ENCODE measurements at places on chromosomes 7 and 10.

DNA sequence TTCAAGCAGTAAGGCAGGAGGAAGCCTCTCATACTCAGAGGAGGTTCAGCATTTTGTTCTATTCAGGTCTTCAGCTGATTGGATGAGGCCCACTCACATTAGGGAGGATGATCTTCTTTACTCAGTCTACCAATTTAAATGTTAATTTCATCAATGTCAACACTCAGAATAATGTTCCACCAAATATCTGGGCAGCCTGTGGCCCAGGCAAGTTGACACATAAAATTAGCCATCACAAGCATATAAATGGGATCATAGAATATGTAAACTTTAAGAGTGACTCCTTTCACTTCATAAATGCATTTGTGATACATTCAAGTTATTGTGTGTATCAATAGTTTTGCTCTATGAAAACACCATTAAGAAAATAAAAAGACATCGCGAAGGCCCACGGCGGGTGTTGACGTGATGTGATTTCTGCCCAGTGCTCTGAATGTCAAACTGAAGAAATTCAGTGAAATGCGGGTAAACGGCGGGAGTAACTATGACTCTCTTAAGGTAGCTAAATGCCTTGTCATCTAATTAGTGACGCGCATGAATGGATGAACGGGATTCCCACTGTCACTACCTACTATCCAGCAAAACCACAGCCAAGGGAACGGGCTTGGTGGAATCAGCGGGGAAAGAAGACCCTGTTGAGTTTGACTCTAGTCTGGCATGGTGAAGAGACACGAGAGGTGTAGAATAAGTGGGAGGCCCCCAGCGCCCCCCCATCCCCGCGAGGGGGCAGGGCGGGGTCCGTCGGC is 536.1 kb upstream of the AUTS2 start:
- no peak for DNase-seq

DNA sequence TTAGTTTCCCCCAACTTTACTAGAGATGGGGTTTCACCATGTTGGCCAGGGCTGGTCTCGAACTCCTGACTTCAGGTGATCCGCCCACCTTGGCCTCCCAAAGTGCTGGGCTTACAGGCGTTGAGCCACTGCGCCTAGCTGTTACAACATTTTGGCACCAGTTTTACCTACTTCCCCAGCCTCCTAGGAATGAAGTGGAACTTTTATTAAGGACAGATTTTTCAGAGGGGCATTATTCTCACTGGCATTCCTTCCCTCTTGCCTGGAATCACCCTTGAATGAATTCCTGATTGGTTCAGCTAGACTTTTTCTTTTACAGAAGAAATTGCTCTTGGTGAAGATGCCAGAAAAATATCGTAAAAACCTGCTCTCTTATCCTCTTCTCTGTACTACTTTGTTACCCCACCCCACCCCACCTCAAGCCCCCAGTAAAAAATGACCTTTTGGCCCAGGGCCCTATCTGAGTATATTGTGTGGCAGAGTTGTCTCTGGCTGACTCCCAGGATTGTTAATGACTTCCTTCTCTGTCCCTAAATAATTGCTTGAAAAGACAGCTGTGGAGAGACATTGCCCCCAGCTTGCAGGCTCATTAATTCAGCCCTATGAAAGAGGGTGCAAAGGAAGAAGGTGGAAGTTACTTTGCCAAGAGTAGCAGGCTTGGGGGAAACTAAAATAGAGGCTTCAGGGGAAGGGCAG is 189.6 kb downstream of the AUTS2 start:
- no peak for DNase-seq

GRCh38 chr7:18901351-18901750 is 216.1 kb downstream of the TWIST1 start:
- DNase-seq, result no peak

DNA sequence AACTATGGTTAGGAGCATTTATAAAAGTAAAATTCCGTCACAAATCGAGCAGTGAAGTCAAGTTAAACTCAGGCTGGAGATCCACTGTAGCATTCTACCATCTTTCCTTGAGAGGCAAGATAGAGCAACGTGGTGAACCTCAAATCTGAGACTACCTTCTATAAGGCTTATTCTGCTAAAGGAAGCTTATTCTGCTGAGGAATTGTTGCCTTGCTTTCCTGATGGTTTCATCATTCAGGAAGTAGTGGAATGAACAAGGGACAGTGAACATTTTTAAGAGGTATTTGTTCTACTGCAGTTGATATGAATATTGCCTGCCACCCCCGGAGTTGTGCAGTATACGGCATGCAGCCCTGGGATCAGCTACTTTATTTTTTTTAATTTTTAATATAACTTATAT is 170.8 kb downstream of the VPS50 start:
- no peak for DNase-seq

GRCh38 chr10:84348447-84348846 is 20.1 kb downstream of the CCSER2 start:
- no peak for DNase-seq

- DNase-seq, result no peak
Observed at GRCh38 chr7:75915416-75916156, 631 bp downstream of the POR start.

DNA sequence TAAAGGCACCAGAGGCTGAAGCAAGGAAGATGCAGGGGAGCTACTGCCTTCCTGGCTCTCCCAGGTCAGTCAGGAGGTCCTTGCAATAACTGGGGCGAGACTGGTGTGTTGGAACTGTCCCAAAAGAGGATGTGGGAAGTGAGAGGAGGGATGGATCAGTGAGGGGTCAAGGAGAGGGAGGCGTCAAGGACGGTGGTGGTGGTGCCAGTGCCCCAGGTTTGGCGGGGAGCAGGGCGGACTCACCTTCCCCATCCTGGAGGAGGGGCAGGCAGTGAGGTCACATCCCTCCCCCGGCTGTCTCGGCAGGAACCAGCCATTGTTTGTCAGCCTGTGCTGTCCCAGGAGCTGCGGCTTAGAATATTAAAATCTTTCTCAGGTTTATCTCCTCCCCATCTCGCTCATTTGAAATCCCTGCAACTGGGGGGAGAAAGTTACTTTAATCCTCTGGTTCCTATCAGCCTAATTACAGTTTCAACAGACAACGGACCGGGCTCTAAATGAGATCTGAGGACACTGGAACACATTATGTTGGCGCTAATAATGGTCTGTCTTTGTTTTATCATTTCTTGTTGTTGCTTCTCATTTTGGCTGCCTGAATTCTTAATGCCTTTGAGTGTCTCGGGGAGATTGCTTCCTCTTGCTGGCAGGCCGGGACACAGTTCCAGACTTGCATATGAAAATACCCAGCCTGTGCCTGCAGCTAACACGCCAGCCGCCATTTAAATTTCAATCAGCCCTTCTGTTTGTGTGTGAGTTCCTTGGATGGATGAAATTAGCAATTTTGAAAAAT is 387.5 kb downstream of the RPS24 start:
- no peak for DNase-seq

GRCh38 chr10:132606536-132607316 is 69.1 kb downstream of the INPP5A start:
- no peak for DNase-seq

DNA sequence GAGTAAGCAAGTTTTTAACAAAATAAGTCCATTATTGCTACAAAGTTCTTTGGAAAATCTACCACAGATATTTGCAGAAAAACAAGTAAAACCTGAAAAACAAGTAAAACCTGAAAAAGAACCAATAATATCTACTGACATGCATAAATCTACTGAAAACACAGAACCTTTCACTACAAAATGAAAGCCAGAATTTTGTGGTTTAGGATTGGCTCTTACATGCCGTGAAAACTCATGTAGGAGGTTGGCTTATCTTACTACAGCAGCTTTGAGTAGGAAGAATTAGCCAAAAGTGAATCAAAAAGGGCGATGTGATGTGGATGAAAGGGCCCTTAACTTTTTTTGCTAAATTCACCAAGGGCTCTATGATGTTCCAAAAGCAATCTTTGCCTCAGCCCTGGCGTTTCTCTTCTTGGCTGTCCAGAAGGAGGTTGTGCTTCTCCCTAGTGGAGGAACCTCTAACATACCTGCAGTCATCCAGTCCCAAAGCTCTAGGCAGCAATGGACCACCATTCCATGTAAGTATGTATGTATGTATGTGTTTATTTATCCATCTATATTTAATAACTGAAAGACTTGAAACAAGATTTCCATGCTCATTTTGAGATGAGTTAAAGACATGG is 93.5 kb upstream of the ZNF804B start:
- DNase-seq, result no peak

GRCh38 chr7:133047321-133047720 is 34.6 kb downstream of the CHCHD3 start:
- DNase-seq, result no peak

DNA sequence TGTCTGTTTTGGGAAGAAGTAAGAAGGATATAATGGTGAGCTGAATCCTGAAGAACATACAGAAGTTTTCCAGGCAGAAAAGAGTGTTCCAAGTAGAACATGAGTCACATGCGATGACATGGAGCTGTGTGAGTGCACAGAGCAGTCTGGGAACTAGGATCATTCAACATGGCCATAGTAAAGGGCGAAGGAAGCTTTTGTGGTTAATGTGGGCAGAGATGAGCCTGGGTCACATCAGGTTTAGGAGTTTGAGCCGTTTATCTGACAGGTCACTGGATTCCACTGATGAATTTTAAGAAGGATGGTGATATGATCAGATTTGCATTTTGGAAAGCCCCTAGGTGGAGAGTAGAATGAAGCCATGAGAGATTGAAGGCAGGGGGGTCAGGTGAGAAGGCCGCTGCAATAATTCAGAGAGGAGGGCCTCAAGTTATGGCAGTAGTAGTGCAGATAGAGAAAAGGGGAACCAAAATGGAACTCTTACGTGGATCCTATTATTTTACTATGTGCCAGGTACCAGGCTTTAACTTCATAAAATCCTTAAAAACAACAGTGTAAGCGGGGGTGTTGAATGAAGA is 171.3 kb downstream of the RNLS start:
- peak; percentile 55 for DNase-seq

- DNase-seq, result no peak
Observed at GRCh38 chr7:79217976-79218626, 235.4 kb downstream of the MAGI2 start.

DNA sequence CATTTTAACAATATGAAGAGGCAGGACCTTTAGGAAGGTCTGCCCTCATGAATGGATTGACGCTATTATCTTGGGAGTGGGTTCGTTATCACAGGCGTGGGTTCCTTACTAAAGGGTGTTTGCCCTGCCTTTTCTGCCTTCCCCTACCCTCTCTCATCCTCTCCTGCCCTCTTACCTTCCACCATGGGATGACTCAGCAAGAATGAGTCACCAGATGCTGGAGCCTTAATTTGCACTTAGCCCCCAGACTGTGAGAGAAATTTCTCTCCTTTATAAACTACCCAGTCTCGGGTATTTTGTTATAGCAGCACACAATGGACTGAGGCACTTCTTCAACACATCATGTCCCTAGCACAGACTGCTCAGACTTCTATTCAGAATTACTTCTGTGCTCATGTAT is 31.4 kb upstream of the ZNF32 start:
- no peak for DNase-seq

DNA sequence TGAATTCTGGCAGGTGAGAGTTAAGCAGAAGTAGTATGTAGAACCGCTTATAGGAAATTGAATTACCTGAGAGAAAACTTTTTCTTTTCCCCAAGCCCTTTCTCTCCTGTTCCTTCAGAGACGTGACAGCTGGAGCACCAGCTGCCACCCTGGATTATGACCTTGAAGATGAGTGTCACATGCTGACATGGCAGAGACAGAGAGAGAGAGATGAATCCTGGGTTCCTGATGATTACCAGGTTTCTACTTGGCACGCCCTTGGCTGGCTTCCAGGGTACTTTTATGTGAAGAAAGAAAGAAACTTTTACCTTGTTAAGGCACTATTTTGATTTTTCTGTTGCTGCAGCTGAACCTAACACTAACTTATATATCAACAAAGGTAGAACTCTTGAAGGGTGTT is 99.9 kb downstream of the GPR26 start:
- no peak for DNase-seq

DNA sequence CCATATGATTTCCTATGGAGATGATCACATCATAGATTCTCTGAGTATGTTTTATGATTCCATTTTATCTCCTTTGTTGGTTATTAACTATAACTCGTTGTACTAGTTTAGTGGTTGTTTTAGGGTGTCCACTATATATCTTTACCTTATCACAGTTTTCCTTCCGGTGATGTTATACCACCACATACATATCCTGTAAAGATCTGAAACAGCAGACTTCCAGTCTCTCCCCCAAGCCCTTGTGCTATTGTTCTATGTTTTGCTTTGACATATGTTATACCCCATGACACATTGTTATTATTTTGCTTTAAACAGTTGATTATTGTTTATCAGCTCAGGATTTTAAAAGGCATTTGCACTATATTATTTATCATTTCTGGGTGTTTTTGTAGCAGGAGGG is 7.3 kb downstream of the IL15RA start:
- no peak for DNase-seq

DNA sequence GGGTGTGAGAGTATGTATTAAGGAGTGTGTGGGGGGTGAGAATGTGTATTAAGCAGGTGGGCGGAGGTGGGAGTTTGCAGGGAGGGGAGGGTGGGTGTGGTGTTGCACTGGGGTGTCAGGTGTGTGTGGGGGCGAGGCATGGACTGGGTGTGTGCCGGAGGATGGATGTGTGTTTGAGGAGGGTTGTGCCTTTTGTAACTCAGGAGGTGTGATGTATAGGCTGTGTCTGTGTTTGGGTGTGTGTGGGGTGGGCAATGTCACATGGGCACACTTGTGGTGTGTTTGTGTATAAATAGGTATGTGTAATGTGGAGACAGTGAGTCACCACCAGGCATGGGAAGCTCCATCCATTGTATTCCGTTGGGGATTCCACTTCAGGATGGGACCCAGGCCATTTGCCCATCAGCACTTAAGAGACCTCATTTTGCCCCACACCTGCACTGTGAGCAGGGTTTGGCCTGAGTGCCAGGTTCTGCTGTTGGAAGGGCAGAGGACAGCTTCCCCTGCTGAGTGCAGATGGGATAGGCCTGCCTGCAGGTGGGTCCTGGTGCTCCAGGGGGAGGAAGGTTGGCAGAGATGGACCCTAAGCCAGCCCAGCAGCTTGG is 5.8 kb downstream of the UNC5B start:
- DNase-seq, result no peak

- no peak for DNase-seq
Observed at GRCh38 chr7:106177738-106178592, 65.9 kb upstream of the SYPL1 start.

GRCh38 chr10:50651808-50652207 is 28.1 kb upstream of the SGMS1 start:
- no peak for DNase-seq

DNA sequence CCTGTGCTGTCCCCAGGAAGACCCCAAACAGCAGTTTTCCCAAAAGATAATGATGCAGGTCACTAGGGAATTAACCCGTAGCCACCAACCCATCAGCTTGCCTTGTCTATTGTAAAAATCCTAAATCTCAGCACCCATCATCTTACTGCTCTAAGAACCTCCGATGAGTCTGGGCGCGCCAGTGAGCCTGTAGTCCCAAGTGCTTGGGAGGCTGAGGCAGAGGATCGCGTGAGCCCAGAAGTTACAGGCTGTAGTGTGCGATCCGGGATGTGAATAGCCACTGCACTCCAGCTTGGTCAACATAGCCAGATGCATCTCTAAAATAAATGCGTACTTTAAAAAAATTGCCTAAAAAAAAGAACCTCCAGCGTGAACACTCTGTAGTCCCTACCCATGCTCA is 951 bp downstream of the AS3MT start:
- DNase-seq, result no peak

GRCh38 chr7:134013249-134013648 is 113.9 kb upstream of the LRGUK start:
- DNase-seq, result no peak

Data from MV-4-11 (cell line).